Smooth muscle cell of the coronary artery (primary cell): ENCODE measurements at places on chromosomes 7 and 10. TPM values are rescaled to one million over a fixed set of nuclear protein-coding genes. Genes with fewer than 3 reads are reported as not detected.

MMRN2 gene
- total RNA-seq, result 2.5 and 17.8 TPM in 2 replicates

CNTNAP2 gene
- not detected in 2 replicates for total RNA-seq

C7orf57 gene
- total RNA-seq, result not detected in 2 replicates

LLCFC1 gene
- not detected in 2 replicates for total RNA-seq

CALCR gene
- not detected in 2 replicates for total RNA-seq

RASA4B gene
- total RNA-seq, result 2.0 and 5.7 TPM in 2 replicates

LRRC17 gene
- total RNA-seq, result 39.7 and 84.9 TPM in 2 replicates

PCDH15 gene
- not detected in 2 replicates for total RNA-seq

NME8 gene
- total RNA-seq, result not detected in 2 replicates

LIPM gene
- total RNA-seq, result not detected in 2 replicates

MMP21 gene
- total RNA-seq, result 0.30 TPM in 1 of 2 replicates, not detected in the other

CRYGN gene
- not detected in 2 replicates for total RNA-seq

ITGB8 gene
- 21.0 and 33.9 TPM in 2 replicates for total RNA-seq

POMZP3 gene
- total RNA-seq, result 0.59 and 3.5 TPM in 2 replicates

MAT1A gene
- total RNA-seq, result not detected in 2 replicates

TES gene
- total RNA-seq, result 4.0 and 81.0 TPM in 2 replicates

DCLRE1A gene
- total RNA-seq, result 2.3 and 4.3 TPM in 2 replicates

MPP7 gene
- 0.23 and 0.38 TPM in 2 replicates for total RNA-seq

DYDC1 gene
- total RNA-seq, result not detected in 2 replicates

ANKRD22 gene
- total RNA-seq, result not detected in 2 replicates

CDC14C gene
- total RNA-seq, result 0.08 TPM in 1 of 2 replicates, not detected in the other

NUTM2E gene
- under 0.01 TPM in 1 of 2 replicates, not detected in the other for total RNA-seq

ASAH2B gene
- 1.2 and 4.0 TPM in 2 replicates for total RNA-seq

TRIL gene
- 0.45 and 1.1 TPM in 2 replicates for total RNA-seq

ATP5F1C gene
- 155 and 227 TPM in 2 replicates for total RNA-seq

LEP gene
- total RNA-seq, result 0.94 TPM in 1 of 2 replicates, not detected in the other

MRPS24 gene
- total RNA-seq, result 82.7 and 98.8 TPM in 2 replicates

PPP1R17 gene
- not detected in 2 replicates for total RNA-seq

PLCE1 gene
- 1.3 and 2.3 TPM in 2 replicates for total RNA-seq

HHEX gene
- under 0.01 and 7.7 TPM in 2 replicates for total RNA-seq

C10orf53 gene
- total RNA-seq, result not detected in 2 replicates

TWIST1 gene
- 31.1 and 267 TPM in 2 replicates for total RNA-seq

OLAH gene
- total RNA-seq, result not detected in 2 replicates

SPDYE11 gene
- total RNA-seq, result not detected in 2 replicates

ZC3HAV1L gene
- total RNA-seq, result 4.6 TPM in 2 replicates
